Activated naive CD4-positive, alpha-beta T cell treated with anti-CD3 and anti-CD28 coated beads for 36 hours (primary cell): ENCODE measurements at places on chromosomes 7 and 10. TPM values are rescaled to one million over a fixed set of nuclear protein-coding genes. Genes with fewer than 3 reads are reported as not detected.

The CROT gene
- 6.1 TPM for total RNA-seq

The FLNC gene
- total RNA-seq, result 0.02 TPM

The LIPJ gene
- total RNA-seq, result not detected

The BMPER gene
- not detected for total RNA-seq

The MMD2 gene
- total RNA-seq, result not detected

The IGFBP1 gene
- not detected for total RNA-seq

The COL1A2 gene
- total RNA-seq, result 0.26 TPM

The SEMA4G gene
- 0.48 TPM for total RNA-seq

The CUBN gene
- total RNA-seq, result 0.41 TPM

The CEP55 gene
- 64.4 TPM for total RNA-seq

- DNase-seq, result no peak
These were observed 63.2 kb downstream of the NHLRC2 start for GRCh38 chr10:113917636-113918035.

- DNase-seq, result peak; percentile 30
These were observed 101.0 kb upstream of the AGR3 start for GRCh38 chr7:16982640-16983350.

DNA sequence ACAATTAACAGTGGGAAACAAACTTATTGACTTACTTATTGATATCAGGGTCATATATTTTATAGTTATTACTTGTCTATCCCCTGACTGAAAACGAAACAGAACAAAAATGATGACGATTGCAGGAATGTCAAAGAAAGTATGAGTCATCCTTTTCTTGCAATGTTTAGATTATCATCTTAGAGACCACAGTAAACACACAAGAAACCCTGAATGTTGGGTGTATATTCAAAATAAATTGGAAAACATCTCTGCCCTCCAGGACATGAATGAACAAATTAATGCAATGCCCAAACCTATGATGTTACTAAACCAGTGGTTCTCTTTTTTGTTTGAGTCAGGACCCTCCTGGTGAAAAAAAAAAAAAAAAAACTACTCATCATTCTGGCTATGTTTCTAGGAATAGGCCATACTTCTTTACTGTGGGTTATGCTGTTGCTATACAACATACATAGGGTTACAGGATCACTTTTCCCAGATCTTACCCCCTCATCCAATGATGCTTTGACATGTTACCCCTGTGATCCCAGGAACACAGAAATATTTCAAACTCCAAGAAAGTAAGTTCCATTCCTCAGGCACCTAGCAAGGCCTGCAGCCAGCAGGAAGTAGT, 623.4 kb upstream of the IGFBP3 start:
- DNase-seq, result no peak

GRCh38 chr10:93352638-93353383, 129.3 kb downstream of the MYOF start:
- no peak for DNase-seq

GRCh38 chr7:37493123-37493522, 44.5 kb upstream of the ELMO1 start:
- DNase-seq, result no peak

DNA sequence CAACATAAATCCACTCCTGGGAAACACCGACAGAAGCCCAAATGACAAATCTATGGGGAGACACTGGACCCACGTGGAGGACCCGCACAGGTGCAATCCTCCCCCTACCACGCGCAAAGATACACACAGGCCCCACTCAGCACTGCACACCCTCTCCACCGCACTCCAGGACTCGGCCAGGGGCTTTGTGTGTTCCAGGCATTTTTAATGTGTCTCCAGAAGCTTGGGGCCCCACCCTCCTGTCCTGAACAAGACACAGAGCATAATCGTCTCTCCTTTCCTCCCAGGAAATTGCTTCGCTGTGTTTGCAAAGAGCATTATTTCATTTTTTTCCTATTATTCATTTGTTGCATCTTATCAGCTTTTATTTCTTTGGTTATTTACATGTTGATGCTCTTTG, 82.8 kb downstream of the GLI3 start:
- DNase-seq, result no peak

- DNase-seq, result no peak
These were observed 249.2 kb upstream of the HABP2 start for GRCh38 chr10:113303544-113304146.

GRCh38 chr10:128646956-128647355, 520.7 kb upstream of the MKI67 start:
- DNase-seq, result no peak

DNA sequence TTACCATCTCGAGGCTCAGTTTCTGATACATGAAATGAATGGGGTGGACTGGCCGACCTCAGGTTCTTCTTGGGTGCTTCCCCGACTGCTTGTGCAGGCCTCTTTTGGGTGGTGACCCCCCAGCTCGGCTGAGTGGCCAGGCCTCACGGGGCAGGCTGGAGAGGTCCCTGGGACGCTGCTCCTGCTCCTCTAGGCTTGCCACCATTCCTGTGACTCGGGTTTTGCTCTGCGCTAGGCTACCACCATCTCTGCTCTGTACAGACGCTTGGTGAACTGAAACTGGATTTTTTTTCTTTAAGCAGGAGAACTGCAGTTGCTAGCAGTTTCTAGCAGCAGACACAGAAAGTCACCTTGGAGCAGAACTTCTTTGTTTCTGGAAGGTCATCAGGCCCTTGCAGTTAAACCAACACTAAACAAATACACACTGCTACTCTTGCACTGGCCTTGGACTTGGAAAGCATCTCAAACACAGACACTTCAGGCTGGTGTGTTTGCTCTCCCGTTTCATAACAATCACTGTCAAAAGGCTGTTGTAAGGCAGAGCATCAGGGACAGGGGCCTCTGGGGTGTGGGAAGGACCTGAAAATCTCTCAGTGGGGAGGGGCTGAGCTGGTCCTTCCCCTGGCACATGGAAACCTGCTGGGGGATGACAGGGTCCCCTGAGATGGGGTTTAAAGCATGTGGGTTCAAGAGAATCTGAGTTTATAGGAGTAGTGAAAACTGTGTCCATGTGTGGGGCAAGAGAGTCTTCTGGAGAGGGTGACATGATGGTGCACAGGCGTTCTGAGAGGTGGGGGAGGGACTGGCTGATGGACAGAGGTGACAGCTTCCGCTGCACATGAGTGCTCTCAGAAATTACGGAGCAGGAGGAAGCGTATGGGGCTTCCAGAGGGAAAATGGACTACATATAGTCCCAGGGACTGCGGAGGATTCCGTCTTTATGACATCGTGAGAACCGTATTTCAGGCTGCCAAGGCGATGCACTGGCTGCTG, 35.0 kb upstream of the GIMAP8 start:
- peak; percentile 1 for DNase-seq

GRCh38 chr7:157601530-157601929, 264.7 kb downstream of the DNAJB6 start:
- DNase-seq, result no peak

DNA sequence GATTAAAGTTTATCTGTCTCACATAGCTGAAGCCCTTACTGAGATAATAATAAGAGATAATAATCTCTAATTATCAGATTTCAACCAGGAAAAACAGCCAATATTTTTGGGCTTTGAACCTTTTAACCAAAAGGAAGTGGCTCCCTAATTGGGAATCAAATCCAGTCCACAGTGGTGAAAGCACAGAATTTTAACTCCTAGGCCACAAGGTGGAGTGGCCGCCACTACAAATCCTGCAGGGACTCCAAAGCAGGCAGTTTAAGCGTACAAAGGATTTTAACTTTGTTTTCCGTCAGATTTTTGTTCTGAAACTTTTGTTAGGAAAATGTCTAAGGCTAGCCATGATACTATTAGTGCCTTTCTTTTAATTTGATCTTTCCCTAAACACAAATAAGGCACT, 99.6 kb upstream of the CCNY start:
- DNase-seq, result no peak

DNA sequence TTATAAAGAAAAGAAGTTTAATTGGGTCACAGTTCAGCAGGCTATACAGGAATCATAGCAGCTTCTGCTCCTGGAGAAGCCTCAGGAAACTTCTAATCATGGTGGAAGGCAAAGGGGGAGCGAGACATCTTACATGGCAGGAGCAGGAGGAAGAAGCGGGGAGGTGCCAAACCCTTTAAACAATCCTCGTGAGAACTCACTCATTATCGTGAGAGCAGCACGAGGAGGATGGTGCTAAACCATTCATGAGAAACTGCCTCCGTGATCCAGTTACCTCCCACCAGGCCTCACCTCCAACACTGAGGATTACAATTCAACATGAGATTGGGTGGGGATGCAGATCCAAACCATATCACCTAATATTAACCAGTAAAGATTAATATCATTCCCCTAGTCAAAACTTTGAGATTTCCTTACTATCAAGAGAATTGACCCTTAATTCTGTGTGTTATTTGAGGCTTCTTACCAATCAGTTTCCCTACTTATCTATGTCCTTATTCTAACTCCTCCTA, 1.6 kb upstream of the SMO start:
- no peak for DNase-seq

DNA sequence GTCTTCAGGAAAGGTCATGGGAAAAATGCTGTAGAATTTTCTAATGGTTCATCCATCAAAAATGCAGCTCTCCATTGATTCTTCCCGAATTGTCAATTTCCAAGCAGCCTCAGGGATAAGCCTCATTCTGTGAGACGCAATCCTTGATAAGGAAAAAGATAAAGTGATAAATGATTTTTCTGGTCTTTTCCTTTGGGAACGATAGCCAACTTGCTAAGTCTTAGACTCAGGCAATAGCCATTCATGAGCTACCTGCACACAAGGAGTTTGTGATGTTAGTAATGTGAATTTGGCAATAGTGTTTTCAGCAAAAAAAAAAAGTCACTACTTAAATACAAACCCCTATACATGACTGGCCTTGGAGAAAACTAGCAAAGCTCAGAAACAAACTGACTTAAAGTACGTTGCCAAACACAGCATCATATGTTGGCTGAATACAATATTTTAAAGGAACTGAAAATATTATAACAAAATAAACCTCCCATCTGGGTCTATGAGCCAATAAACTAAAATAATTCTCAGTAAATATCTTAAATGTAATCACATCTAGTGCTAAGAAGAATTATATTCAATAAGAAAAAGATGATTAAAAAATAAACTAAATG, 75.5 kb downstream of the KLF6 start:
- DNase-seq, result no peak

- DNase-seq, result no peak
These were observed 58.5 kb upstream of the EXOC6 start for GRCh38 chr10:92789786-92790185.

- DNase-seq, result no peak
These were observed 225.6 kb upstream of the CACNA2D1 start for GRCh38 chr7:82669141-82669540.

DNA sequence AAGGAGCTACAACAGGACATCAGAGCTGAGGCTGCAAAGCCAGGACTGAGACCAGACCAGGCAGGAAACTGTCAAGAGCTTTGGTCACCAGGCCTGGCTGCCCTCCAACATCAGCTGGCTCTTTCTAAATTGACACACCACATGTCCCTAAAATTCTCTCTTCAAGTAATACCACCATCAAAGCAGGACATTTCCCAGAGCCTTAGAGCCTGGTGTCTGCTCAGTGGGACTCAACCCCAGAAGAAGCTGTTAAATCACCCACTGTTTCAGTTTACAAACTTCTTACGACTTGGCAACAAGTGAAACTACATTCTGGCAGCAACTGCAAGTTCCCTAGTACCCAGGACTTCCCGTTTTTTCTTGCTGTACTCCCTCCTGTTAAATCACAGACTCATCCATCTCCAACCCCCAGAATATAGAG, 3.8 kb upstream of the IL6 start:
- DNase-seq, result no peak

DNA sequence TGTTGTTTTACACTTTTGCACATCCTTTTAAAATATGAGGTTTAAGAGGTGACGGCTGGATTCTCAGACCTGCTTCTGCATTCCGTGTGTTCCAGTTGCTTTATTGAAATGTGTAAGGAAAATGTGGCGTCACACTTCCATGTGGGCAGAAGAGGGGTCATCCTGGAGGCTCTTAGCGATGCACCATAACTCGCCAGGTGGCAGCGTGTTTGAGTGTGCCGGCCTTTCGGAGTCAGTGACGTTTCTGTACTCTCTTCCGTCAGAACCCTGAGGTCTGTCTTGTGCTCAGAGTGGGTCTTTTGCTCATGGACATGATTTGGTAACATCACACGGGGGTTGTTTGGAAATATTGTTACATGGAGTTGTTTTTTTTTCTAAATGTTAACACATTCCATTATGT, 9.1 kb downstream of the PPP2R2D start:
- DNase-seq, result no peak

GRCh38 chr10:91589015-91589657, 43.7 kb downstream of the PPP1R3C start:
- DNase-seq, result no peak

DNA sequence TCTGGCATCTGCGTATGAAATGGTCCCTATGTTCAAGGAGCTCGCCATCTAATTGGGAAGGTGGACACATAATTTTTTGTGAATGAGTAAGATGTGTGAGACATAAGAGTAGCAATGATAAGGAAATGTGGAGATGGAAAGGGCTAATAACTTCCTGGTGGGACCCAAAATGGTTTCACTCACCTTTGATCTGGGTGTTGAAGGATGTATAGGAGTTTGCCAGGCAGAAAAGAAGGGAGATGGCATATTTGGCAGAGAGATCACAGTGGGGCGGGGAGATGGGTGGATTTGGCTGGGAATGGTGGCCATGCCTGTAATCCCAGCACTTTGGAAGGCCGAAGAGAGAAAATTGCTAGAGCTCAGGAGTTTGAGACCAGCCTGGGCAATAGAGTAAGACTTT, 4.5 kb downstream of the POP7 start:
- DNase-seq, result no peak

GRCh38 chr7:55478700-55479099, 93.6 kb downstream of the VOPP1 start:
- no peak for DNase-seq

DNA sequence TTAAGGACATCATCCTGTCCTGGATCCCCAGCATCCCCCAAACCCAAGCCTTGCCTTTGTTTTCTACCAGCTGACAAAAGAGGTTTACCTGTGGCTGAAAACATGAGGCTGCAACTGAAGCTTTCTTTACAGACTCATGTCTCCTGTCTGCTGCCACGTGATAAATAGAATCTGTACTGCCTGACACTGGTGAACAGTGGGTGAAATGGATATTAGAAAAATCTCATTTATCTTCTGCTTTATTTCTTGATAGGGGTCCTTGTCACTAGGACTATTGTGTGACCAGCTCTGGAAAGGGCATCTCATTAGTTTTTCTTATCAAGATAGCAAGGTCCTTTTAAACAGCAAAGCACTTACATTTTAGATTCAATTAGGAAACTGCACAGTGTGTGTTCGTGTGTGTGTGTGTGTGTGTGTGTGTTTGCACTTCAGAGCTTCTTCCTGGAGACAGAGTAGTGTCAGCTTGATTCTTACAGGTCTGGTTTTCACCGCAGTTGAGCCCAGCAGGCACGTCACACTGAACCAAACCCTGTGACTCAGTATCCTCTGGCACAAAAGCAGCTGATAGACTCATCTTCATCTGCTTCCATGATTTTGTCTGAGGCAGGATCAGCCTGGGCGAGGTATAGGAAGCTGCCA, 373.5 kb upstream of the CELF2 start:
- no peak for DNase-seq

GRCh38 chr10:133397938-133398337, 4.0 kb downstream of the MTG1 start:
- no peak for DNase-seq
